ENCODE measurements at places on chromosomes 6 and 20.
A peak's percentile ranks its signal among the peaks of the same experiment; 100 is the strongest.

DNA sequence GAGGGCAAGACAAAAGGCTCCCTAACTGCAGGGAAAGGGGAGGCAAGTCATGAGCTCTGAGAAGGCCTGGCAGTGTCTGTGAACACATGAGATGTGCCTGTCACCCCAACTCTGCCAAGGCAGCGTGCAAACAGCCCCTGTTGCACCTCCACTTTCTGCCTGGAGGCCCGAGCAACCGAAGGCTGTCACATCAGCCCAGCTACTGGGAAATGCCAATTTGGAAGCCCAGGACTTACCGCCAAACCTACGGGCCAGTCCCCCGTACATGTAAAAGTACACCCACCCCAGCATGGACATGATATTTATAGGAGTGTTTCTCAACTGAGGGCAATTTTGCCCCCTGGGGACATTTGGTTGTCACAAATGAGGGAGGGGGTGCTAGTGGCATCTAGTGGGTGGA is 27.3 kb upstream of the RPP40 start:
- no peak for DNase-seq

DNA sequence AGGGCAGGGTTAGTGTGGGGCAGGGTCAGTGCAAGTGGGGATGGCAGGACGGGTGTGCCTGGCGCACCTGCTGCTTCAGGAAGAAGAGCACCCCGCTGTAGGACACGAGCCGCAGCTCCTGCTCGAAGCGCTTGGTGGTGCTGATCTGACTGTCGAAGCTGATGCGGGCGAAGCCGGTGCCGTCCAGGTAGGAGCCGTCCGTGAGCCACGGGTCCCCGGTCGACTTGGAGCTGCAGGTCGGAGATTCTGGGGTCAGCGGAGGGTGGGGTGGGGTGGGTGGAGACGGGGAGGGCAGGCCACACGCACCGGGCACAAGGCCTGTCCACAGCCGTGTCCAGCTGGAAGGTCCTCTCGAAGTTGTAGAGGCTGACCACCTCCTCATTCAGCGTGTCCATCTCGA is 10.2 kb downstream of the ADRM1 start:
- DNase-seq = no peak

GRCh38 chr6:165417278-165417865 is 108.0 kb upstream of the C6orf118 start:
- no peak for DNase-seq

- DNase-seq = no peak
Measured at GRCh38 chr6:130366107-130367005, 539 bp downstream of the TMEM200A start.

GRCh38 chr20:12371990-12372389 is 454.3 kb downstream of the BTBD3 start:
- DNase-seq = peak; percentile 91

- no peak for DNase-seq
Measured at GRCh38 chr6:151610326-151610725, 116.5 kb downstream of the CCDC170 start.

GRCh38 chr20:51446656-51447055 is 95.9 kb downstream of the NFATC2 start:
- DNase-seq = no peak

DNA sequence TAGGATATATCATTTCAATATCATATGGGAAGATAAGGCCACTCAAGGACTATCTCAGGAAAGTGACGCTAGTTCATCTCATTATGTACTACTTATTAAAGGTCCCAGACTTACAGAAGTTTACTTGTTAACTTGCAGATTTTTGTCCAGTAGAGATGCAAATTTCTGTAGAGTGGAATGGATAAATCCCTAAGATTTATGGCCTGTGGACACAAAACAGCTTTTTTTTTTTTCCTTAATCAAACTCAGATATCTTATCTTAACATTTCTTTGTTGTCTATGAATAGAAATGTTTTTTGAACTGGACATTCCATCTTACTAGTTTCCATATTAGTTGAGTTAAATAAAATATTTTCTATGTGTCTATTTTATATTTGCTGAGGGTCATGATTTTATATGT is 110.5 kb upstream of the MAP7 start:
- no peak for DNase-seq

DNA sequence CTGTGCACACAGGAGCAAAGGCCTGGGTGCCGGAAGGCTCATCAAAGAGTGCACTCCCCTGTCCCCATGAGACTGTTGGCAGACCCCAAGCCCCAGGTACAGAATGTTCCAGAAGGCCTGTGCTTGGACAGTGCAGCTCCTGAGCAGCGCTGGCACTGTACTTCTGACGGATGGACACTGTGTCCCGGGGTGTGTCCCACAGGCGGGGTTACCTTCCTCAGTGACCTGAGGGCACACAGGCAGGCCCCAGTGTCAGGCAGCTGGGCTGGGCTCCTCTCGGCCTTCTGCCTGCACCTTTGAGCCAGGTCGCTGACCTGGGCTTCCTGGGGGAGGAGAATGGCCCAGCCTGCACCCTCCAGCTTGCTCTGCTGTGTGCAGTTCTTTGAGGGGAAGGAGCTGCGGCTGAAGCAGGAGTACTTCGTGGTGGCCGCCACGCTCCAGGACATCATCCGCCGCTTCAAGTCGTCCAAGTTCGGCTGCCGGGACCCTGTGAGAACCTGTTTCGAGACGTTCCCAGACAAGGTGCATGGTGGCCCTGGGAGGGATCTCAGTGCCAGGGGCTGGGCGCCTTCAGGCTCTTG is 30.1 kb downstream of the PYGB start:
- DNase-seq = no peak

DNA sequence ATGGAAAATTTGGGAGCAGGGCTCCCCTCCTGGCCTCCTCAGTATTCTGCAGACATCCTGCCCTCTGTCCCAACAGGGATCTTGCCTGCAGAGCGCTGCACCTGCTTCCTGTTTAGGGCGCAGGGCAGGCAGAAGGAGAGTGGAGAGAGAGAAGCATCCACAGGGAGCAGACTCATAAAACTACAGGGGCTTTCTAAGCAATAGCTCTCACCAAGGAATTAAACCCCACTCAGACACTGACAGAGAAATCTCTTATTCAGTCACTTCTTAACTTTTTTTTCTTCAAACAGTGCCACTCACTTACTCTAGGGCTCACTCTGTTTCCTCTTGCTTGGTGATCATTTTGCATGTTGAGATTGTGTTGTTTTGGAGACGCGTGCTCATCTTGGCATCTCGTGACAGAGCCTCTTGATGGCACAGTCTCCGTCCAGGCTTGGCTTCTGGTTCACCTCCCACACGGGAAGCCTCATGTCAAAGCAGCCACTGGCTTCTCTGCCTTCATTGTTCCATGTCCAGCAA is 153.1 kb upstream of the INSM1 start:
- DNase-seq = no peak

DNA sequence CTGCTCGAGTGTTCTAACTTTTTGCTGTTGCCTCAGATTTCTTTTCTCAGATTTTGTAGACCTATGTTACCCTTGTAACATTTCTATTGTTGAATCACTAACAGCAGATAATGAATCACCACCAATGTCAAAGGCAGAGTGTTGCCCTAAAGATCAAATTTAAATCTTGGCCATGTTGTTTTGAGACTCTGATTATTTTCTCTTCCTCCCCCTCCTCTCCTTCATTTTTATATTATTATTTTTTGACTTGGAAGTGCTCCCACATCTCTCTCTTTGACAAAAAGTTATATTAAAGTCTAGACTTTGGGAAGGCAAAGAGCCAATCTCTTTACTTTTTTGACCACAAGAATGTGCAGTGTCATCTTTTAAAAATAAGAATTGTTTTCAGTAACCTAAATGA is 422.7 kb downstream of the NKAIN2 start:
- no peak for DNase-seq

GRCh38 chr20:20969701-20970280 is 136.4 kb downstream of the LINC00237 start:
- no peak for DNase-seq

- DNase-seq = no peak
Measured at GRCh38 chr20:59776626-59777330, 156.7 kb downstream of the SYCP2 start.

DNA sequence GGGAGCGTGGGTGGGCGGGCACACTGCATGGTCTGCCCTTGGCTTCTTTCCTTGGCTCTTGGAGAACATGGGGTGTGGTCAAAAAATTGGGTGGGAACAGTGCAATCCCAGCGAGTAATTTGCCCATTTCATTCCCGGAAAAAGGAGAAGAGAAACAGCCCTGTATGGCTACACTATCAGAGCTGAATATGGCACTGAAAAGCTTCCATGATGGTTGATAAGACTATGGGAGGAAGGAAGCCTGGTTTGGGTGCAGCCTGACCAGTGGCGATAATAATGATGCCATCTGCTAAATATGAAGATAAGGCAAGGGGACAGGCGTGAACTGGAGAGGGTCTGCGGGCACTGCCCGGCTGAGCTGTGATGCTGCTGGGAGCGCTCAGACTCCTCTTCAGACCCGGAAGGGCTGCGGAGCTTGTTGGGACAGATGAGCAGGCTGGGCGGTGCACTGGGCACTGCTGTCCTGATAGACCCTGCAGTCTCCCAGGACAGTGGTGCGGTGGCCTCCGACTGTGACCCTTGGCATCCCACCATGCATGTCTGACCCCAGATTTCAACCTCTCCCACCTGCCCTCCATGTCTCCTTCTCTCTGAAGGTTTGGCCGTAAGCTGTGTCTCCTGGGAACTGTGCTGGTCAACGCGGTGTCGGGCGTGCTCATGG is 10.2 kb downstream of the SLC22A1 start:
- no peak for DNase-seq

DNA sequence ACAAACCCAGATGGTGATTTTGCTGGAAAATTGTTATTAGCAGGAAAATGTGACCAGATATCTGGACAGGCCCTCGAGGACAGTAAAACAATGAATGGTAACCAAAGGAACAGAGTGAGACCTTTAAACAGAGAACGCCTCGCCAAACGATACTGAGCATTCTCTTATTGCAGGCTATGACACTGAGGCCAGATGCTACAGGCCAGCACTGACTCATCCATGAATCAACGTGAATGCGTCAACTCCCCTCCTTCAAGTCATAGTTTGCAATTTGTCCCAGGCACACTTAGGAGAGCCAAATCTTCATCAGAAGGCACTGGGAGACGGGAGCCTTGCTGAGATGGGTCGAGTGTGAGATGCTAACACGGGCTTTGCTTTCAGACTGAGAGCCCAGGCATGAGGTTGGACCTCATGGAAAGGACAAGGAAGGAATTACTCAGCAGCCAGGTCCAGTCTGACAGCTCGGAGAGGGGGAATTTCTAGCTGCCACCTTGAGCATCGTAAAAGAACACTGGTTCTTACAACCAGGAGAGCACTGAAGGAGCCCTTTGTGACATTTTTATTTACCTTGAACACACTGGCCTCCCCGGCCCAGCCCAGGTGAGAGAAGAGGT is 60.7 kb downstream of the BMP7 start:
- no peak for DNase-seq

DNA sequence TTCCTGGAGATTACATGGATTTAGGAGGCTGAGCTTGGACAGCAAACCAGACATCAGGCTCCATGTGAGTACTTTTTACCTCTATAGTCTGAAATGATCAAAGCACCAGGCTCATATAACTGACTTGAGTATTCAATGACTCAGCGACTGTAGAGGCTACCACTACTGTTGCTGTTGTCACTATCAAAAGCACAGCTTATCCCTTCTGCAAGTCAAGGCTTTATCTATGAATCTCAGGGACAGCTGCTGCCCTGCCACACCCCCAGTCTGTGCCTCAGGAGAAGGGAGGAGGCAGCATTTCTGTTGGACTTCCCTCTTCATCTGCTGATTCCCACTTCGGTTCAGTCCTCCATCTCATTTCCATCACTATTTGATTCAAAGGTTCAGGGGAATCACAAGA is 80.5 kb upstream of the CNR1 start:
- DNase-seq = no peak

GRCh38 chr6:5537967-5538366 is 276.7 kb downstream of the FARS2 start:
- DNase-seq = no peak

GRCh38 chr20:35768731-35769664 is 2.8 kb upstream of the PHF20 start:
- DNase-seq = peak; percentile 6

- no peak for DNase-seq
Measured at GRCh38 chr6:123994891-123995635, 191.4 kb downstream of the NKAIN2 start.

GRCh38 chr20:59055302-59055701 is 12.7 kb upstream of the PRELID3B start:
- DNase-seq = no peak

DNA sequence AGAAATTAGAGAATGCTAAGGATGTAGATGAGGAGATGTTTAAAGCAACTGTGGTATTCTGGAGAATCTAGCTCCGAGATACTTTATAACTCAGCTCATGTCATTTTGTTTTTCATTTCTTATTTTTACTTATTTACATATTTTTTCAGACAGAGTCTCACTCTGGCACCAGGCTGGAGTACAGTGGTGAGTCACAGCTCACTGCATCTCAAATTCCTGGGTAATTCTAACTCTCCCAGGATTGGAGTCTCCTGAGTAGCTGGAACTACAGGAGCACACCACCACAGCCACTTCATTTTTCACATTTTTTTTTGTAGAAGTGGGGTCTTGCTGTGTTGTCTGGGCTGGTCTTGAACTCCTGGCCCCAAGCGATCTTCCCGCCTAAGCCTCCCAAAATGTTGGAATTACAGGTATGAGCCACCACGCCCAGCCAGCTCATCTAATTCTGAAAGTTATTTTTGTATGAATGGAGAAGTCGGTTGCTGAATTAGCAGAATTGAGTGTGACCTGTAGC is 94.3 kb upstream of the FAM8A1 start:
- DNase-seq = no peak

GRCh38 chr20:32804817-32805216 is 14.9 kb upstream of the MAPRE1 start:
- no peak for DNase-seq

- no peak for DNase-seq
Measured at GRCh38 chr6:105920071-105920470, 166.1 kb upstream of the PRDM1 start.

- no peak for DNase-seq
Measured at GRCh38 chr6:37451441-37452193, 18.6 kb downstream of the CMTR1 start.

DNA sequence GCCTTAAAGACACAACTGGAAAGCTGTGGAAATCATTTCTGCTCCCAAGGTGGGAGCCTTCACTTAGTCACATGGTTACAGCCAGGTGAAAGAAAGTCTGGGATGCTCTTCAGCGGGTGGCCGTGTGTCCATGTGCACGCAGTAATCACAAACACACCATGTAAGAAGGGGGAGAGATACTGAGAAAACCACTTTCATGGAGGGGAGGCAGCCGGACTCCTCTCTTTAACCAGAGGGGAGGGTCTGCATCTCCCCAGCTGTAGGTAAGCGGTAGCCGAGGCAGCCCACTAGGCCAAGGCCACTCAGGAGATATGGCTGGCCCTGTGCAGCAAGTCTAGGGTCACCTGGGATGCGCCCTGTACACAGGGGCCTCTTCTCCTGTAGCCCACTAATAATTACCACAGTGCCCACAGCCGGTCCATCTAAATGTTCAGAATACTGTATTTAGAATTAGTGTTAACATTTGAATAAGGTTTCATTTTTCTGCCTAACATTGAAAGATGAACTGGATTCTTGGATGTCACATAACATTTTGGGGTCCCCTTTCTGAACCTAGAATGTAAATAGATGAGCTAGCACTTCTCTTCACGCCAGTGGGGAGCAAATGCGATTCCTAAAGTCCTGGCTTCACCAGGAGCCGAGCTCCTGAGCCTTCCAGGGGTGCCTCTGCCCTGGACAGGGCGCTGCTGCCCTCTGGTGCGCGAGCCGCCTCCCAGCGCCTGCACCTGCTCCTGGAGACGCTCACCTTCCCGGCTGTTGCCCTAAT is 15.9 kb downstream of the GPR31 start:
- peak; percentile 64 for DNase-seq

- DNase-seq = no peak
Measured at GRCh38 chr6:14622085-14622484, 504.5 kb downstream of the CD83 start.

GRCh38 chr20:35120012-35120701 is 27.0 kb downstream of the EDEM2 start:
- DNase-seq = no peak

Data from NCI-H1105 (cell line).